Activated naive CD8-positive, alpha-beta T cell treated with anti-CD3 and anti-CD28 coated beads, Interleukin-2, amount 50 U/mL, for 16 hours (primary cell): ENCODE measurements at places on chromosomes 7 and 10.

- DNase-seq: no peak
Observed at GRCh38 chr7:150412518-150413488, 33.7 kb downstream of the ZNF775 start.

- no peak for DNase-seq
Observed at GRCh38 chr7:129702316-129702715, 90.8 kb downstream of the NRF1 start.

DNA sequence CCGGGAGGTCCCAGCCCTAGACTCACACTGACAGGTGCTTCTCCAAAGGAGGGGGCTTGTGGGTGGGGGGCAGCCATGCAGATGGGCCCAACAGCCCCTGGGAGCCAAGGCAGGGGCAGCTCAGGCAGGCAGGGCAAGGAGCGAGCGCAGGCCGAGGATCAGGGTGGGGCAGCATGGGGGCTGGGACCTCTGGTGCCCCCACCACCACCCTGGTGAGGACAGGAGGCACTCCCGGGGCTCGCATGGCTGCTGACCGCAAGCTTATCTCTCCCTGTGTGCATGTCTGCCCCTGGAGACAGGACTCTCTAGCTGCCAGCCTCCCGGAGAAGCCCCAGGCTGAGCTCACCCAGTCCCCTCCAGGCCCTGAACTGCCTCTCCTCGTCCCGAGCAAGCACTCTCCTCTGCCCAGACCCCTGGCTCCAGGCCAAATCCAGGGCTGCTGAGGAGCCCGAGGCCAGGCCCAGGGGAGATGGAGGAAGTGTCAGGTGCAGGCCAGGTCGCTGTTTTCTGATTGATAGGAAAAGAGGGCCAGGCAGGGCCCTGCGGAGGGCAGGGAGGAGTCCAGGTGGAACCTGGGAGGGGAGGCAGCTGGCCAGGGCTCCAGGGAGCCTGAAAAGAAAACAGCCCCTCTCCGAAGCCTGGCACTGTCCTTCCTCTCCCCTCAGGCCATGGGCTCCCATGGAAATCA is 39.0 kb downstream of the PDGFA start:
- DNase-seq: no peak

DNA sequence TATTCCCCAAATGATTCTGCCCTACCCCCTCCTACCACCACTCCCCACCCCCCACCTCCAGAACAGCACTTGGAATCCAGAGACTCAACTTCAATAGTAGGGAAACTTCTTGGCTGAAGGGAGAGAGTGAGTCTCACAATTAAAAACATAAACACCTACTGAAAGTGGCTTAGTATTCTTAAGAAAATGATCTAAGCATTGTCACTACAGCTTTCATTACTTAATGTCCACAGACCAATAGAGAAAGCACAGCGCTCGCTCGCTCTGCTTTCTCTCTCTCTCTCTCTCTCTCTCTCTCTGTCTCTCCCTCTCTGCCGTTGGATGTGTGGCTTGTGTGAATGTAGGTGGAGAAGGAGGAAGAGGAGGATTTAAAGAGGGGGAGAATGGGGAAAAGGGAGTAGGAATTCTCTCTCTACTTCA is 1.5 kb upstream of the SEMA3A start:
- DNase-seq: no peak

DNA sequence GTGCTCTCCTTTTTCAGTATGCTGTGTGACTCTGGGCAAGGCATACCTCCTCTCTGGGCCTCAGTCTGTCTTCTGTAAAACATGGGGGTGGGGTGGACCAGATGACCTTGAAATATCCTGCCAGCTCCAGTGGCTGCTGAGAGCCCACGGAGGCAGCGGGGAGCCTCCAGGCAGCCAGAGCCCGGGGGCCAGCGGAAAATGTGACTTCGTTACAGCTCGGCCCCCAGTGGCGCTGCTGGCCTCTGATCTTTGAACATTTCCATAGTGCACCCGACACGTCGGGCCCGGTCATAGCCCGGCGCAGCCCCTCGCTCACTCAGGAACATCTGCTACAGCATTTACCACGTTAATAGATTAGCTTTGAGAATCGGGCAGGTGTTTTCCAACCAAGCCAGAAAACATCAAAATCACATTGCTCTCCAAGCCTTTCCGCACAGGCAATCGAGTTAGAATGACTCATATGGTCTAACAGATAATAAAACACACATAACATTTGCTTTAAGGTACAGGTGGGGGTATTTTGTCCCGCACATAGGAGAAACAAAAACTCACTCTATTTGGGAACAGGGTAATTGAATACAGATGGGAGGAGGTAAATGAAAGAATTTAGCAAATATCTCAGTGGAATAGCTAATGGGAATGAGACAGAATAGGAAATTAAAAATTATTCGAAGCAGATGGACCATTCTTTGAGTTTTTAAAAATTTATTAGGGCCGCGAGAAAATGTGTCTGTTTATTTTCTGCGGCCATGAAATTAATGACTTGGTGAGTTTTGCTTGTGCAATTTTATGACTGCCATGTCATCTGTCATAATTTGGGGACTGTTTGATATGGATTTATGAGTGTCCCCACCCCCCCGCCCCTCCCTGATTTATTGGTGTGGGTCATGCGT is 26.3 kb upstream of the COMTD1 start:
- DNase-seq: no peak
